ENCODE measurements at places on chromosomes 6 and 20.

DNA sequence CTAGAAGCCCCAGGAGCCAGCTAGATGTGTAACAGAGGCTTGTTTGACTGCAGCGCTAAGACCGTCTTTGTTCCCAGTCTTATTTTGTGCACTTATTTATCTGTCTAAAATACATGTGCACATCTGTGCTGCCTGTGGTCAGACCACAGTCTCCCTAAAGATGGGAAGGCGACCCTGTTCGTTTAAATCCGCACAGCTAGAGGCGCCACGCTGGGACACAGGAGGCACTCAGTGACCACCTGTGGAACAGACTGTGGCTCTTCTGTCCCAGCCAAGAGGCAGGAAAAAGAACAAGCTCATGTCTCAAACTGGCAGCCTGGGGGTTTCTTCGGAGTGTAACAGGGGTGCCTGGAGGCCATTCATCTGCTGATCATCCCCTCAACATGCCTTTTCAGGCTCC, 66.8 kb downstream of the CPNE5 start:
- DNase-seq, result no peak

GRCh38 chr20:9966966-9967365, 67.8 kb upstream of the ANKEF1 start:
- no peak for DNase-seq

GRCh38 chr6:1586861-1587450, 22.8 kb upstream of the FOXC1 start:
- no peak for DNase-seq

DNA sequence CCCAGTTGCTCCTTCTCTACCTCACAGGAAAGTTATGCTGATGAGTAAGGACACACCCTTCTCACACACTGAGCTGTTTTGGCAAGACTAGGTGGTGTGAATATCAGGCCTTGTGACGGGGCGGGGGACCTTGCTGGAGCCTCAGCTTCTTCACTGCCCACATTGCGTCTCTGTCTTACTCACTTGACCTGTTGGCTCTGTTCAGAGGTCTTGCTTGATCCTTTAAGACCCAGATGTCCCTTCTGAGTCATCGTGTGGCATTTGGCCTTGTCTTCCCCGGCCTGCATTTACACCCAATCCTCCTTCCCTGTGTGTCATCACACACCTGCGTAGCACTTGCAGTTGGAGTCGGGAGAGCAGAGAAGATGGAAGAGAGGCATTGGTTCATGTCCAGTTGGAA, 8.3 kb upstream of the PRND start:
- no peak for DNase-seq

DNA sequence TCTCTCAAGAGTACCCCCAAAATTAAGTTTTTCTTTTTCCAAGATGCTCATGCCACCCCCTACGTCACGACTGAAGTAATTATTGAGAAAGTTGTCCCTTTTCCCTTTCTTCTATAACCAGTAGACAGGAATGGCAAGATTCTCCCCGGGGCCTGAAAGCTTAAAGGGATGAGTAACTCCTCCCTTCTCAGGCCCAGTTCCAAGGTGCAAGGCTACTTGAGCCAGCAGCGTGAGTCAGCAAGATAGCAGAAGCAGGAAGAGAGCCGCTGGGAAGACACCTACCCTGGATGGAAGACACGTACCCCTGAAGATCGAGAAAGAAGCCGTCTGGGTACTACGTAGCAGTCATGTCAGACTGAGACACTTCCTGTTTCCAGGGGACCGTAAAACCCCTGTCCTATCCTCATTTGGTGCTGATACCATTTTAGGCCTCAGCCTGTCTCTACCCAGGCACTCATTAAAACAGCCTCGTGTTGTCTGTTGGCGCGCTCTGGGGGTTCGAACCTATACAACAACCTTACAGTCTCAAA, 241.0 kb downstream of the ADGRG6 start:
- DNase-seq, result no peak

GRCh38 chr20:400454-401275, 7.4 kb upstream of the RBCK1 start:
- DNase-seq, result no peak

GRCh38 chr6:45500924-45501816, 123.4 kb upstream of the SUPT3H start:
- DNase-seq, result no peak

DNA sequence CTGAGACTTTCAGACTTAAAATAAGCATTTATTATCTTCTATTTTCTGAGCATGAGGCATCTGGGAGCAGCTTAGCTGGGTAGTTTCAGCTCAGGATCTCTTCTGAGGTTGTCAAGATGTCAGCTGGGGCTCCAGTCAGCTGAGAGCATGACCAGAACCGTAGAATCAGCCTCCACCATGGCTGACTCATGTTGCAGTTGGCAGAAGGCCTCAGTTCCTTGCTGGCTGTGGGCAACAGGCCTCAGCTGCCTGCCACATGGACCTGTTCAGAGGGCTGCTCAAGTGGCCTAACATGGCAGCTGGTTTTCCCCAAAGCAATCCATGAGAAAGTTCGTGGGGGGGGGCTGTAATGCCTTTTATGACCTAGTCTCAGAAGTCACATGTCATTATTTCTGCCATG, 142.3 kb downstream of the LY86 start:
- DNase-seq, result no peak

DNA sequence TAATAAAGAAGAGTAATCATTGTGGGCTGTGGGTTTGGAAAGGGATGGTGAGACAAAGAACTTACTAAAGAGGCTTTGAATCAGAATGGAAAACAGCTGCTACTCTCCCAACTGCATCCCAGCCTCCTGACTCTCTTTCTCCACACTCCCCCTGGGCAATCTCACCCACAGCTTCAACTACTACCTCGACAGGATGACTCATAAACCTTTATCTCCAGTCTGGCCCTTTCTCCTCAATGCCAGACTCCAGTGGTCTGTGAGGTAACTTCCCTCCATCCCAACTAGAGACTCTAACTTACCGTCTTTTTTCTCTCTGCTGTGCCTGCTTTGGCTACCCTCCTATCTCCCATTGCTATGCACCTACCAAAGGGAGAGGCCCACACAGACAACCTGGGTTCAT, 135.3 kb upstream of the RREB1 start:
- DNase-seq, result no peak

DNA sequence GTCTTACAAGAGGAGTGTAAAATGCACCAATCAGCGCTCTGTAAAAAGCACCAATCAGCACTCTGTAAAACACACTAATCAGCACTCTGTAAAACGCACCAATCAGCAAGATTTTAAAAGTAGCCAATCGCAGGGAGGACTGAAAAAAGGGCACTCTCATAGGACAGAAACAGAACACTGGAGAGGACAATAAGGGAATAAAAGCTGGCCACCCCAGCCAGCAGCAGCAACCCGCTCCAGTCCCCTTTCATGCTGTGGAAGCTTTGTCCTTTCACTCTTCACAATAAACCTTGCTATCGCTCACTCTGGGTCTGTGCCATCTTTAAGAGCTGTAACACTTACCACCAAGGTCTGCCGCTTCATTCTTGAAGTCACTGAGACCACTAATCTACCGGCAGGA, 1.7 kb upstream of the AIG1 start:
- no peak for DNase-seq

DNA sequence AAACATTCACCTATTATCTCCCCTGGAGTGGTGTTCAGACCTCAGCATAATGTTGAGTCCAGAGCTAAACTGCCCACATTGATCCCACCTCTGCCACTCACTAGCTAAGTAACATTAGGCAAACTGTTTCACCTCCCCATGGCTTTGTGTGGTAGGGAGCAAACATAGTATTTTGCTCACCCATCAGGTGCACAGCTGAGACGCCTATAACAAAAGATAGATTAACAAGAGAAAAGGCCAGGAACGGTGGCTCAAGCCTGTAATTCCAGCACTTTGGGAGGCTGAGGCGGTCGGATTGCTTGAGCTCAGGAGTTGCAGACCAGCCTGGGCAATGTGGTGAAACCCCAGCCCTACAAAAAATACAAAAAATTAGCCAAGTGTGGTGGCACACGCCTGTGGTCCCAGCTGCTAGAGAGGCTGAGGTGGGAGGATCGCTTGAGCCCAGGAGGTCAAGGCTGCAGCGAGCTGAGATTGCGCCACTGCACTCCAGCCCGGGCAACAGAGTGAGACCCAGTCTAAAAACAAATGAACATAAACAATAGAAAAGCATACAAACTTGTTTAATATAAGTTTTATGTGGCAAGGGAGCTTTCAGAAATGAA, 91.6 kb downstream of the MAP3K7 start:
- DNase-seq, result no peak

- no peak for DNase-seq
Measured at GRCh38 chr6:7630792-7631191, 40.8 kb downstream of the SNRNP48 start.

DNA sequence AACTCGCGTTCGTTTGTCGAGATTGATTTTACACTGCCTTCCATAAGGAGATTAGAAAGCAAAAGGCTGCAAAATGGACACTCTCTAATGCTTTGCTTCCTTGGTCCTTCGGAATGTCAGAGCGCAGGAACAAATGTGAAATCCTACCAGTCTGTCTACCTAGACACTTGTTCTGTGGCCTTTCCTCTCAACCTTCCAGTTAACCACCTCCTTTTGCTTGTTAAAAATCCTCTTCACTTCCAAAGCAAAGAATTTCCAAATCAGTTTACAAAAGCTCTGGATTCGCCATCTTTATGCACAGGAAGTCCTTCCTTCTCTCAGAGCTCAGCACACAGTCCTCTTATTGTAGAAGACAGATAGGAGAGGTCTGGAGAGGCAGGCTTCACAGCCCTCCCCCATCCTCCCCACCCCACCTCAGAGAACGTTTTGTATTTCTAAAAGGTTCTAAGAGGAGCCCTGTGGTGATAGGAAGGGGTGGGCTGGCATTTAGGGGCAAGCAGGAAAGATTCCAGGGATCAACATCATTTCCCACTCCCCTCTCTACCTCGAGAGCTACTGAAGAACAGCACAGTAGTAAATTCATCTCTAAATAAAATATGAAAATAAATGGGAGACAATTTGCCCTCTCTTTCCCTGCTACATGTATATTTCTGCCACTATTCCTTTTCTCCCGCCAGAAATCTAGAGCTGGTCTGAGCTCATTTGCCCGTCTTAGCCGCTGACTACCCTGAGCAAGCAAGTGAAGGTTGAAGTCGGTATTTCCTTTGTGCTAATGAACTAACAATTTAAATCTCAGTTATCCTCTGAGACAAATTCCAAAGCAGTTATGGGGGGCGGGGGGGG, 18.9 kb downstream of the TFAP2A start:
- DNase-seq, result no peak

- DNase-seq, result no peak
Measured at GRCh38 chr6:133297657-133298056, 56.5 kb downstream of the EYA4 start.

GRCh38 chr20:42401613-42402012, 783.4 kb upstream of the CHD6 start:
- DNase-seq, result no peak

- no peak for DNase-seq
Measured at GRCh38 chr6:69343851-69344250, 453.0 kb downstream of the LMBRD1 start.

- DNase-seq, result no peak
Measured at GRCh38 chr6:109071125-109071917, 23.3 kb downstream of the SESN1 start.

DNA sequence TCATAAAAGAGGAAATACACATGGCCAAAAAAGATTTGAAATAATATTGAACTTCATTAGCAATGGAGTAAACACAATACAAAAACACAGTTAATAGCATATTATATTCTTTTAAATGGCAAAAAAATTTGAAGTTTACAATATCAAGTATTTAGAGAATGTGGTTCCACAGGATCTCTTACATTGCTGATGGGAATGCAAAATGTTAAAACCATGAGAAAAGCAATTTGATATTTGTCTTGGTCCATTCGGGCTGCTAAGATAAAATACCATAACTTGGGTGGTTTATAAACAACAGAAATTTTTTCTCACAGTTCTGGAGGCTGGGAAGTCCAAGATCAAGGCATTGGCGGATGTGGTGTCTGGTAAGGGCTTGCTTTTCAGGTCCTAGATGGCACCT, 154.0 kb upstream of the PLN start:
- DNase-seq, result no peak

DNA sequence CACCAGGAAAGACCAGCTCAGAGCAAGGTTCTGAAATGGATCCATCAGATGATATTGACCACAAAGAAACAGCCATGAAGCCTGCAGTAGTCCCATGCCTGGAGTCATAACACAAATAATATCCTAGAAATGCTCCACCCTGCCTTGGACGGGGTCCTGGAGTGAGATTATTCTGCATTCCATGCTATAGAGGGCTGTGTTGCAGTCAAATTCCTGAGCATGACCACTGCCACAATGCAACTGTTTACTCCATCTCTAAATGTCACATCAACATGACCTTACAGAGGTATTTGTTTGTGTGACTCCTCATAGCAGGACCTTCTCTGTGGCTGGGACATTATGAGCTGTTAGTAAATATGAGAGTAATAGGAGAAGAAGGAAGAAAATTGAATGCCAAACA, 257.5 kb upstream of the TCF21 start:
- DNase-seq, result no peak

DNA sequence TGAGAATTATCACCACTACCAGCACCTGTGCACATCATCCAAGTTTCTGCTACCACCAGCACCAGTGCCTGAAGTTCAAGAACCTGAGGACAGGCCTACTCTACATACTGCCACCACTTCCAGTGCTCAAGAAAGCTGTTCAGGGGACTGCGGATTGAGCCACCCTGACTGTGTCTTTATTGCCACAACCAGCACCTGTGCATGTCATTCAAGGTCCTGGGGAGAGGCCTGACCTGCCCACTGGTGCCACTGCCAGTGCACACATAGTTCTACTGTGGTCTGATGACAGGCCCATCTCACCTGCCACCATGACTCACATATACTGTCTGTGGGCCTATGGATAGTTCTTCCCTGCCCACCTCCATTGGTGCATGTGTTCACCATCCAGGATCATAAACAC, 559.4 kb downstream of the COL12A1 start:
- no peak for DNase-seq

- DNase-seq, result no peak
Measured at GRCh38 chr6:62328607-62329006, 42.6 kb upstream of the KHDRBS2 start.

- no peak for DNase-seq
Measured at GRCh38 chr6:28368522-28368921, 18.8 kb downstream of the ZKSCAN3 start.

GRCh38 chr6:26321005-26321404, 44.0 kb upstream of the BTN3A2 start:
- no peak for DNase-seq

DNA sequence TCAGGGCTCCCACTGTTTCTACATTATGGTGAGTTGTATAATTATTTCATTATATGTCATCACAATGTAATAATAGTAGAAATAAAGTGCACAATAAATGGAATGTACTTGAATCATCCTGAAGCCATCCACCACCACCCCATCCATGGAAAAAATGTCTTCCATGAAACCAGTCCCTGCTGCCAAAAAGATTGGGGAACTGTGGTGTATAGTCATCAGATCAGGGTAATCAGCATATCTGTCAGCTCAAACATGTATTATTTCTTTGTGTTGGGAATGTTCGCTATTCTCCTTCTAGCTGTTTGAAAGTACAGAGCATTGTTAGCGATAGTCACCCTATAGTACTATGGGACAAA, 33.8 kb upstream of the SLC22A23 start:
- DNase-seq, result no peak
